CD4-positive, alpha-beta T cell treated with Interleukin-15 for 4 hours (primary cell): ENCODE measurements at places on chromosomes 11 and 22.

- no peak for DNase-seq
Measured at GRCh38 chr11:88315015-88315414, 22.5 kb downstream of the CTSC start.

- DNase-seq, result no peak
Measured at GRCh38 chr11:2091112-2091746, 48.0 kb downstream of the IGF2 start.

DNA sequence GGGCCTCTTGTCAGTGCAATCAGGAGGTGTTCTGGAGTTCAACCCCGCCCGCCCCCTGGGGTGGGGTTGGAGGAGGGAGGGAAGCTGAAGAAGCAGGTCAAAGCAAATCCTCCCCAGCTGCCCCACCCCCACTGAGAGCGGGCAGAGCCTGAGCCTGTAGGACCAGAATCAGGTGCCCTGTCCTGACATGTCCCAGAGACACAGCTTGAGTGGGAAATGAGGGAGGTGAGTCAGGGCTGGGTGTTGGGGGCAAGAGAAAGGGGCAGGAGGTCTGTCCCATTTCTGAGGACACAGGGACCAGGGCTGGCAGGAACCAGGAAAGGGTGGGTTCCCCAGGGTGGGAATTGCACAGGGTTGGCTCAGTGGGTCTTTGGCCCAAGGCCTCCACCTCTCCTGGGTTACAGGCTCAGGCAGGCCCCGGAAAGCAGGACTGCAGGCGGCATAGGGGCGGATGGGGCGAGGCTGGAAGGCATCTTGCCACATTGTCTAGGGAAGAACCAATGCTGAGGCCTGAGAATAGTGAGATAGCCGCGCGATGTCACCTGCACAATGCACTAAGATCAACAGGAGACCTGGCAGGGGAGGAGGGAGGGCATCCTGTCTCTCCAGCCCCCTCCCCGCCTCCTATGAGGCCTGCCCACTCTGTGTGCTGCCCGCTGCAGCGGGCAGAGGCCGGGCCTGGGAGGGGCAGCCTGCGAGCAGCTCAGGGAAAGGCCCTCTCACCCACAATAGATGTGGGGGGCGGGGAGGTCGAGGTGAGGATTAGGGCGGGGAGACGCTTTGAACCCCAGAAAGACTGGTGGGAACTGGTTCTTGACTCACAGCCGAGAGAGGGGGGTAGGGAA lies 32.4 kb downstream of the NECTIN1 start:
- no peak for DNase-seq

DNA sequence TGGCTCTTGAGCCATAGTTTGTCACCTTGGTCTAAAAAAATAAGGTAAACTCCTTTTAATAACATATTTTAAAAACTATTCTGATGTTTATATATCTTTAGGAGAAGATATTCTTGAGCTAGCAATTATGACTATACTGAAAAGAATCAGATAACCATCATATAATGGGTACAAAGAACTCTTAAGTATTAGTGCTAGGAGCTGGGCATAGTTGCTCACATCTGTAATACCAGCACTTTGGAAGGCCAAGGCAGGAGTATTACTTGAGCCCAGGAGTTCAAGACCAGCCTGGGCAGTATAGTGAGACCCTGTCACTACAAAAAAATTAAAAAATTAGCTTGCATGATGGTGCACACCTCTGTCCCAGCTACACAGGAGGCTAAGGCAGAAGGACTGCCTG lies 54.0 kb upstream of the B3GNT6 start:
- DNase-seq, result no peak
